ENCODE measurements at places on chromosomes 13 and 19. TPM values are rescaled to one million over a fixed set of nuclear protein-coding genes. Genes with fewer than 3 reads are reported as not detected.

DNA sequence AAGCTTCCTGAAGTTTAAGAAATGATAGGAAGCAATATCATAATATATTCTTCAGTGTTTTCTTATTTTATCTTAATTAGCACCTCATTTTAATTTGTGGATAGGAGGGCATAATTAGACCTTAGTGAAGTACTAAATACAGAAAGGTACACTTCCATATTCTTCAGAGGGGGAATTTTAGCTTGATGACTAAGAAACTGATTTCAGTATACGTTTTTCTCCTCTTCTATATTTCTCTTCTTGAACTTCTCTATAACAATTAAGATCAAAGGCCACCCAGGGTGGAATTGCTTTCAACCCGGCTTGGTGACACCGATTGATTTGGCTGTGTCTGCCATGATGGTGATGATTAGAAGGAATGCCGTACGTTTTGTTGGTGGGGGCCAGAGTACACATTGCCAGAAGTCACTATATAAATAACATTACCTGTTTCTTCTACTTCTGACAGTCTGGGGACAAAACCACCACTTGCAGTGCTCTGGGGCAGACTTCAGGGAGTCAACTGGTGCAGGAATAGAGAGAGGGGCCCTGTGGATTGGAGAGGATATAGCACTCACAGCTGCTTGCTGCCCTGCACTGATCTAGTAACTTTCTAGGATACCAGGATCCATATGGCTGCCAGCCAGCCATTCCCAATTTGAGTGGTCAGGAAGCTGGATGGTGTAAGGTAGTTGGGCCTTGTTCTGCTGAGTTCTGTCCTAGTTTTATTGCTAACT lies 73.8 kb downstream of the SPATA13 start:
- no peak for DNase-seq

- no peak for DNase-seq
Measured at GRCh38 chr13:111253365-111253872, 67.0 kb upstream of the TEX29 start.

DNA sequence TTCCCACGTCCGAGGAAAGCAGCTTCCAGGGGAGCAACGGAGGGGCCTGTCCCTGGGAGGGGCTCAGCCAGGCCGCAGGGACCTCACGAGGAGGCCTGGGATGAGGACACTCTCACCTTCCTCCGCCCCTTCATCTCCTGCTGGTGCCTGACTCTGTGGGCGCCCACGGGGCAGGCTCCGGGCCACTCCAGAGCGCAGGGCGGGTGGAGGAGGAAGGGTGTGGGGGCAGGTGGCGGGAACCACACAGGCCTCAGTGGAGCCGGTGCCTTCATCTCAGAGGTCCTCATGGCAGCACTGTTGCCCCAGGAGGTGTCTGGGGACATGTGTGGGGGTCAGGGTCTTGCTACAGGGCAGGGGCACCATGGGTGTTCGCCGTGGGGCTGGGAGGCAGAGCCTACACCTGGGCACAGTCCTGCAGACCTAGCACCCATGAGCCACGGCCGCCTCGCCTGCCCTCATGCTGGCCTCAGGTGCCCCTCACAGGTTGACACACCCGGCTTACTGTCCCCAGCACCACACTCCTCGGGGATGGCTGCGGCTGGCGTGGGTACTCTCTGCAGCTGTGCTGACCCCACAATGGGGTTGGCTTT lies 10.1 kb upstream of the TMEM255B start:
- DNase-seq = no peak

GRCh38 chr13:108352599-108352998 lies 83.1 kb downstream of the TNFSF13B start:
- DNase-seq = no peak

- no peak for DNase-seq
Measured at GRCh38 chr19:28873301-28873700, 339.6 kb downstream of the UQCRFS1 start.

GRCh38 chr13:93700115-93700514 lies 473.5 kb downstream of the GPC6 start:
- DNase-seq = no peak

- peak; percentile 79 for DNase-seq
Measured at GRCh38 chr19:55418185-55418584, 10.6 kb upstream of the UBE2S start.

DNA sequence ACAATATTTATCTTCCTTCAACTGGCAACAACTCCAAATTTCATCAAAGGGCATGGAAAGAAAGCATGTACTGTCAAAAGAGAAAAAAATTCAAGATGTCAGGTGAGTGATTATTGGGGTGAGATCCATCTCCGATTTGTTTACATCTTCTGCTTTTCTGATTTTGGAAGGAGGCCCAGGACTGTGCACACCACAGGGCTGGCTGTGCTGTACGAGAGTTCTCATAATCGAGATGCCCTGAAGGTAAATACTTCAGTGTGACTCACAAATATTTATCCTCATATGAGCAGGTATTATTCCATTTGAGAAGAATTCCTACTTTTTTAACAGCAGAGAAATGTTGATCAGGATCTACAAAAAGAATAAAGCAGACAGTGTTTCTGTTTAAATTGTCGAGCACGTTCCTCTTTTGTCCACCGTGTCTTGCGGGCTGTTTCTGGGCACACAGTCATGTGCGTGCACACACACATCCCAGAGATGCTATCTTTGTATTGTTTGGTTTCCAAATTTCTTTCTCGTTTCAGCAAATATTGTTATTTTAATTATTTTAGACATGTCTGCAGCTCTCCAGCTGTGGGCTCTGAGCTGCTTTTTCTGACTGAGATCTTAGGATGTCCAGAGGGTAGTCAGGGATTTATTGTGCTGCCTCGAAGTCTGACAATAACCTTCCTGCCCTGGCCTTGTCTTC lies 103.8 kb downstream of the KL start:
- peak; percentile 93 for DNase-seq

DNA sequence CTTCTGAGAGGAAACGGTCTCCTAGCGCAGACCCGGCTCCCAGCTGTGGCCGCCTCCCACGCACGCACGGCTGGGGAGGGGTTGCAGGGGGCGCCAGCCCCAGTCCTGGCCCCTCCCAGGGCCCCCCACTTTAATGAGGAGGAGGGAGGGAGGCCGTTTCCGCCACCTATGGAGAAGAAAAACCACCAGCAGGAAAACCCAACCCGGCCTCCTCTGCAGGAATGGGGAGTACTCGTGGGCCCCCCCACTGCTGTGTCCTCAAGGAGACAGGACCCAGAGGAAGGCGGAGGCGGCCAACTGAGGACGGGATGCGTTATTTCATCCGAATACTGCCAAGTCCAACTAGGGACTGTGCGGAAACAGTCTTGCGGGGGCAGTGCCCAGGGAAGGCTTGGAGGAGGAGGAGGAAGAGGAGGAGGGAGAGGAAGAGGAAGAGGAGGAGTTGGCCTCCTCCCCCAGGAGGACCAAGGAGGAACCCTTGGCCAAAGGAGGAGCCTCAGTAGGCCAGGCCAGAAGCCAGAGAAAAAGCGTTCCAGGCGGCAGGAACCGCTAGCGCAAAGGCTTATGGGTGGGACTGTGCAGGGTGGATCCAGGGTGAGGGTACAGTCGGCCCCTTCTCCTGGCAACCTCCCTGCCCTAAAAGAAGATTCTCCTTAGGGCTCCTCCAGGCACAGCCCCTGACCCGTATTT lies 3.9 kb upstream of the SSBP4 start:
- no peak for DNase-seq

- DNase-seq = peak; percentile 12
Measured at GRCh38 chr19:33906578-33907335, 110.1 kb downstream of the KCTD15 start.

GRCh38 chr13:103044056-103044455 lies 22.2 kb downstream of the SLC10A2 start:
- no peak for DNase-seq

GRCh38 chr19:14440049-14440448 lies 6.9 kb downstream of the PKN1 start:
- DNase-seq = no peak

- DNase-seq = no peak
Measured at GRCh38 chr13:51118809-51119431, 7.8 kb upstream of the C13orf42 start.

GRCh38 chr19:46016426-46017094 lies 6.3 kb downstream of the PGLYRP1 start:
- DNase-seq = peak; percentile 75

DNA sequence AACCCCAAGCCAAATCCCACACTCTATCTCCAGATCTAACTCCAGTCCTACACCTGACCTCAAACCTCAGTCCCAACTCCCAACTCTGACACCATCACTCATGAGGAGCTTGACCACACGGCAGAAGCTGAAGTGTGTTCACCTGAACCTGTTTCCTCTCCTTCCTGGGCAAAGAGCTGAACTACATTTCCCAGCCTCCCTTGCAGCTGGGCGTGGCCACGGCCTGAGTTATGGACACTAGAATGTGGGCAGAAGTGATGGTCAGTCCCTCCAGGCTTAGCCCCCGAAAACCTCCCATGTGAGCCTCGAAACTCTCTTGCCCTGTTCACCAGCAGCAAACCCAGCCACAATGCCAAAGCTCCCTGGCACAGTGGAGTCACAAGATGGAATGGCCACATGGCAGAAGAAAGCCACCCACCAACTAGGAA lies 19.5 kb upstream of the MEIS3 start:
- DNase-seq = no peak

GRCh38 chr13:33676045-33676989 lies 141.6 kb upstream of the RFC3 start:
- DNase-seq = peak; percentile 72

GRCh38 chr13:91232716-91233115 lies 114.8 kb upstream of the MIR17HG start:
- DNase-seq = no peak

DNA sequence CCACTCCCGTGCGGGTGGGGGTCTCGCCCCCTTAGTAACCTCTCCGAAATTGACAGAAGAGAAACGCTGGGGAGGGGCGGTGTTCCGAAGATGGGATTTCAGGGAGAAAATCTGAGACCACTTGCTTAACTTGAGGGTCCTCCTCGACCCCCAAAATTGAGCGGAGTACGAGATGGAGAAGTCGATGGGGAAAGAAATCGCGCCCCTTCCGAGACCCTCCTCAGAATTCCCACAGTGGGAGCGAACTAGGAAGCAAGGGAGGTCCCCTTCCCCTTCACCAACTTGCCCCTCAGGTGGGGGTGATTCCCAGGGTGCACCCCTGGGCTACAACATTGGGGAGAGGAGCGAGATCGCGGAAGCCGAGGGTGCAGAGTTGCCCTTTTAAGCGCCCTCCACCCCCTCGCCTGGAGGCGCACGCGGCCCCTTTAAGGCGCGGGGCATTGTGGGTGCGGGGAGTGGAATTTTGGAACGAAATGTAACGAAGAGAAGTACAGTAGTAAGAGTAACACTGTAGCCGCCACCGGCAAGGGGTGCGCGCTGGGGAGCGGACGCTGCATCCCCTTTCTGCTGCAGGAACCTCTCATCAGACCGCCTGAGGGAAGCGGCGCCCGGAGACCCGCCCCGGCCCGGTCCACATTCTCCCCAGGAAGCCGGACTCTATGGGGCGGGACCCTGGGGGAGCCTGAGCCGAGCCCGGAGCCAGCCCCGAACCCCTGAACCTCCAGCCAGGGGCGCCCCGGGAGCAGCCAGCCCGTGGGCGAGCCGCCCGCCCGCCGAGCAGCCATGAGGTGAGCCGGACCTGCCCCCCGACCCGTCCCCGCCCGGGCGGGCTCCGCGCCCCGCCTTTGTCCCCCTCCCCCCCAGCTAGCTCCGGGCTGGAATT lies at the start of gene VASP:
VASP (plus strand) TSS at position 491 of the 883 bp plus-strand sequence; CDS start at position 784, 293 bp downstream.
- DNase-seq = peak; percentile 91

GRCh38 chr13:110280231-110280813 lies 26.6 kb downstream of the COL4A1 start:
- DNase-seq = no peak

DNA sequence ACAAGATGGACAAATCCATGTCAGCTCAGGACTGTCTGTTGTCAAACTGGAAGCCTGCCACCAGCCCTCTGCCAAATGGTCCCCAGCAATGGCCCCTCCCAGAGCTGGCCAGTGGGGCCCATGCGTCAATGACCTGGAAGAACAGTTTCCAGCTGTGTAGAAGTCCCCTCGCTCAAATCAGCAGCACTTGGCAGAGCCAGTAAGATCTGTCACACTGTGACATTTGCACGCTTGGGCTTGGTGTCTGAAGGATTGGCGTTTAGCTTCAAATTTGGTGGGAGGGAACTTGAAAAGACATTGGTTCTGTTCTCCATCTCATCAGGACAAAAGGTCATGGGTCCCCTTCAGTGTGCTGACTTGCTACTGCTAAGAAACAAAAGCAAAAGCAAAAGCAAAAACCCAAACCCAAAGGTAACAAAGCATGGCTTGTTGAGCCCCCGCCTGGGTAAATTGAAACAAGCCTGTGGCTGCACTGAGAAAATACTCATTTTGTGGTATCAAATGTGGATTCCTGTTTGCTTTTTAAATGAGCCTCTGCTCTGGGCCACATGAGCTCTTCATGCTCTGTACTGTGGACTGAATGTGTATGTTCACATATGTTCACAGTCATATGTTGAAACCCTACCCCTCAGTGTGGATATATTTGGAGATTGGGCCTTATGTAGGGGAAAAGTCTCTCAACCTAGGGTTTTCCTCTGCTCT lies 253.6 kb upstream of the MAB21L1 start:
- DNase-seq = no peak

DNA sequence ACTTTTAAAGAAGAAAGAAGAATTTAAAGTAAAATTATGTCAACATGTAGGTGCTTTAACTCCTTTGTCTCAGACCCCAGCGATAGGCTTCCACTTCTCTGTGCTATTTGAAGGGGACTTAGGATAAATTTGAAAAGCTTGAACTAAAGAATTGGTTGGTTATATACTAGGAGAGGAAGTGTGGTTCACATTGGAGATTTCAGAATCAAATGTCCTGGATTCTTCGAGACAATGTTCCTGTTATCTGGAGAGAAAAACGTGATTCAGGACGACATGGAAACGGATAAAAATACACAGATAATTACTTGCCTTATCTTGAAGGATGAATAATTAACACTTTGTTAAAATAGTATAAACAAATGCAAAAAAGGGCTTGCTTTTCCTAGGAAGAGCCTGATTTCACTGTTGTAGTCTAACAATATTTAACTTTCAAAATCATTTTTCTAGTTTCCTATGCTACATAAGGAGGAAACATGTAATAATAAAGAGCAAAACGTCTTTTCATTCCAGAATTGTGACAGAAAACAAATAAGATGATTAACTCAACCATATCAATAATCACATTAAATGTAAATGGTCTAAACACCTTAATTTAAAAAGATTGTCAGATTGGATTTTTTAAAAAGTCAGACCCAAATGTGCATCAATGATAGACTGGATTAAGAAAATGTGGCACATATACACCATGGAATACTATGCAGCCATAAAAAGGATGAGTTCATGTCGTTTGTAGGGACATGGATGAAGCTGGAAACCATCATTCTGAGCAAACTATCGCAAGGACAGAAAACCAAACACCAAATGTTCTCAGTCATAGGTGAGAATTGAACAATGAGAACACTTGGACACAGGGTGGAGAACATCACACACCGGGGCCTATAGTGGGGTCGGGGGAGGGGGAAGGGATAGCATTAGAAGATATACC lies 724 bp upstream of the ZNF780A start:
- no peak for DNase-seq

WTIP gene
- total RNA-seq = 10.1 TPM

CYP4F2 gene
- total RNA-seq = 1.8 TPM

KLK6 gene
- total RNA-seq = 0.74 TPM

ZNF350 gene
- total RNA-seq = 9.3 TPM

PABPC3 gene
- total RNA-seq = 0.02 TPM

PPAN gene
- total RNA-seq = 20.9 TPM

IGFL3 gene
- total RNA-seq = not detected

LHB gene
- total RNA-seq = 1.8 TPM

GIPR gene
- total RNA-seq = 0.02 TPM

UNC13A gene
- total RNA-seq = not detected

GAS6 gene
- total RNA-seq = 99.1 TPM

LAIR1 gene
- not detected for total RNA-seq

EXOC3L2 gene
- not detected for total RNA-seq

SERTAD1 gene
- 22.0 TPM for total RNA-seq
